ENCODE measurements at places on chromosomes 6 and 20.

- no peak for DNase-seq
These were observed 36.8 kb downstream of the PMEPA1 start for GRCh38 chr20:57672953-57673575.

GRCh38 chr6:54800050-54800600 lies 46.4 kb upstream of the FAM83B start:
- no peak for DNase-seq

GRCh38 chr6:119166024-119166784 lies 87.7 kb upstream of the FAM184A start:
- DNase-seq, result no peak

- DNase-seq, result no peak
These were observed 99.1 kb downstream of the SNX5 start for GRCh38 chr20:17869295-17869994.

GRCh38 chr6:30200551-30201281 lies 12.5 kb downstream of the TRIM26 start:
- no peak for DNase-seq

Measured in esophagus squamous epithelium (tissue), 5 donors.